Right renal cortex interstitium (tissue), 3 donors: ENCODE measurements at places on chromosomes 12 and 14. TPM values are rescaled to one million over a fixed set of nuclear protein-coding genes. Genes with fewer than 3 reads are reported as not detected.

ETFBKMT gene
- 4.5 TPM for polyA plus RNA-seq

KRT73 gene
- polyA plus RNA-seq = not detected

HCAR1 gene
- polyA plus RNA-seq = 3.2 TPM

NXPH4 gene
- polyA plus RNA-seq = 3.7 TPM

BEGAIN gene
- 2.3 TPM for polyA plus RNA-seq

DNA sequence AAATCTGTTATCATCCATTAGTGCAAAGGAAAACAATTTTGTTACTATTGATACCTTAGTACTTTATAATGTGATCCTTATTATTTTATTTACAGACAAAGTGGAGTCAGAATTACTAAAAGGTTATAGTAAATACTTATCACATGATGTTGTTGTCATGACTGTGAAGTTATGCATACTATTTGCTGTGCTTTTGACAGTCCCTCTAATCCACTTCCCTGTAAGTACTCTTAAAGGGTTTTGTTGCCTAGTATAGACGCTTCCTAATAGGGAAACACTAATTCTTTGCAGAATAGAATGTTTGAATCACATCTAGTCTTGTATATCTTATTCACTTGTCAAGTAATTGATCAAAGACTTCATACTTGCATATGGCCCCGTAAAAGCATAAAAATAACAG is 69.4 kb downstream of the SLC38A6 start:
- DNase-seq = no peak

DNA sequence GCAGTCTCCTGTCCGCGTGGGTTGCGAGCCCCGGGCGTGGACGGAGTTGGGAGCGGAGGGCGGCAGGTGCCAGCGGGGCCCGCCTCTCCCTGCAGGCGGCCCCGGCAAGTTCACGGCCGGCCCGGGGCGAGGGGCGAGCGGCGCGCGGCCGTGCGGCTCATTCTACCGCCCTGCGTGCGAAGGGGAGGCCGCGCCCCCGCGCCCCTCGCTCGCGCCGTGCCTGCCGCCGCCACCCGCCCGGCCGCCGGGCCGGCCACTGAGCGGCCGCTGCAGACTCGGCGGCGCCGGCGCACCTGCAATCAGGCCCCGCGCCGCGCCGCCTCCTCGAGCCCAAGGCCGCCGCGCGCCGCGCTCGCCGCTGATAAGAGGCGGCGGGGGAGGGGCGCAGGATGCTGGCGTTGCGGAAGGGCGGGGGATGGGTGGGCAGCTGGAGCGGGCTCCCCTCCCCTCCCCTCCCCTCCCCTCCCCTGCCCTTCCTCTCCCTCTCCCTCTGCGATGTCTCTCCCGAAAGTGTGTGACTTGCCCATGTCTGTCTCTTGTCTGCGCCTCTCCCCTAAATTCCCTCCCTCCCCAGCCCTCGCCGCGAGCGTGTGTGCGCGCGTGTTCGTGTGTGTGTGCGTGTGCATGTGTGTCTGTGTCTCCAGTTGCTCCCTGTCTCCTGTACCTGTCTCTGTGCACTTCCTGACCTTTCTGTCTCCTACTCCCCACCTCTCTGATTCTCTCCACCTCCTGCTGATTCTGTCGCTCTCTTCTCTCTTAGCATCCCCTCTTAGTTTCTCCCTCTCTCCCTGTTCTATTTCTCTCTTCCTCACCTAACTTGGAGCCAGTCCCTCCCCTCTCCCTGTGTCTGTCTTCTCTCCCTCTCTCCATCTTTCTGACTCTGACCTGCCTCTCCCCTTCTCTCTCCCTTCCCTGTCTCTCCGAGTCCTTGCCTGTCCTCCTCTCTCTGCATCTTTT is 768.1 kb upstream of the TBX3 start:
- DNase-seq = no peak

- DNase-seq = no peak
Observed at GRCh38 chr14:77406086-77406485, 17.2 kb downstream of the NOXRED1 start.

DNA sequence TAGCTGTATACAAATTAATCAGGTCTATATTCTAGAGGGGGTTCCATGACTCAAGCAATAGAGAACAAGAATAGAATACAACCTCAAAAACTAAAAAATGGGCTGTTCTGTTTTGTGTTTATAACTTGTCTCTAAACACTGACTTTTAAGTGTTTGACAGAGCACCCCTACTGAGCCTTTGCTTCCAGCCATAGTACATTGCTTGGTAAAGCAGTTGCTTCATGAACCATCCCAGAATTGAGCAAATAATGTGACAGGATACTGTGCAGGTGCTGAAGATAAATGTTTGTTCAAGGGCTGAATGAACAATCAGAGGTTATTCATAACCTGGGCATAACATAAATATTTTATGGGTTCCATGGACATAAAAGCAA is 11.5 kb downstream of the SPTSSA start:
- no peak for DNase-seq

DNA sequence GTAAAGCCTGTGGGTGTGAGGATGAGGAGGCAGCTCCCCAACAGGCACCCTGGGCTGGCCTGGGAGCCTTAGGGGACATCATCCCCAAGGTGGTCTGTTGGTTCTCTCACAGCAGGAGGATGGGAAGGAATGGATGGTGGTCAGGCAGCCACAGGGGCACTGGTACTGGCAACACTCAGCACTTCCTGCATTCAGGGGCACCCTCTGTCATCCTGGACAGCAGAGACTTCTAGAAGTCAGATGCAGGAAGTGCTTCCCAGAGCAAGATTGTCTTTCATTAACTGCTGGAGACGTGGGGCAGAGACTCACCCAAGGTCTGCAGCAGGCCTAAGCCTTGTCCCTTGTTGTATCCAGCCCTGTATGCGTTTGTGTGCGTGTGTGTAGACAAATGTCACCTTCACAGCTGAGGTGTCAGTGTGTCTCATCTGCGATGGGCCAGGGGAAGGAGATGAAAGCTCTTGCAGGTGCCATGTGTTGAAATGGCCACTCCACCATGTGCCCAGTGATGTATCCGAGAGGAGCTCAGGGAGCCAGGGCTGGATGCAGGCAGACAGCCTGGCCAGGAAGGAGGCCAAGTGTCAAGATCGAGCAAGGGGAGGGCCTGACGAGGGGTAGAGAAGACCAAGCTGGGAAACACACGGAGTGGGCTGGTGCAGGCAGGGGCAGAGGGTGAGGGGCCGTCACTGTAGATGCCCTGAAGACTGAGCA is 85.1 kb downstream of the PITPNM2 start:
- DNase-seq = no peak

DNA sequence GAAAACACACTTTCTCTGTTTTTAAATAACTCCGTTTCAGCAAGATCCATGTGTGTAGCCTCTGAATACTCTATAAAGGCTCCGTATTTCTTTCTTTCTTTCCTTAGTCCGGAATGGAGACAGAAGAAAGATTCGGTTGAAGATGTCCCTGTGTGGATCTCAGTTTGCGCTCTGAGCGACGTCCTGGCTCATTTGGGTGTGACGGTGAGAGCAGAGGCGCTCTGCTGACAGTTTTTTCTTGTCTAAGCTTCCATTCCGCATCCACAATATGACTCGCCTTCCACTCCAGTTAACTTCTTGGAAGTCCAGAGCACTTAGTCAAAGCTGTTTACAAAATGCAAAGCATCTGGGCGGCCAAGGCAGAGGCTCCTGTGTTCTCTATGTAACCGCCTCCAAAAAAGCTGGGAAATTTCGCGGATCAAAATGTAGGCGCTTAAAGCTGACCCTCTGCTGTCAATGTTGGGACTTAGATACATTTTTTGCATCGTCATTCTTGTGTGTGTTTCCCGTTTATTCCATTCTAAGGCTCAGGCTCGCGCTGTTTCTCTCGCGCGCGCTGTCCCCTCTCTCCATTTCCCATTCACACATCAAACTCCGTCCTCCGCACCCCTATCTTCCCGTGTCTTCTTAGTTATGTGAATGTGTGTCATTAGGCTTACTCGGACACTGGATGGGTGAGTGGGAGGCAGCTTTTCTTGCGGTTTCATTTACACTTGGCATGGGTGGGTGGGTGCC is 880 bp upstream of the FLRT2 start:
- DNase-seq = no peak

DNA sequence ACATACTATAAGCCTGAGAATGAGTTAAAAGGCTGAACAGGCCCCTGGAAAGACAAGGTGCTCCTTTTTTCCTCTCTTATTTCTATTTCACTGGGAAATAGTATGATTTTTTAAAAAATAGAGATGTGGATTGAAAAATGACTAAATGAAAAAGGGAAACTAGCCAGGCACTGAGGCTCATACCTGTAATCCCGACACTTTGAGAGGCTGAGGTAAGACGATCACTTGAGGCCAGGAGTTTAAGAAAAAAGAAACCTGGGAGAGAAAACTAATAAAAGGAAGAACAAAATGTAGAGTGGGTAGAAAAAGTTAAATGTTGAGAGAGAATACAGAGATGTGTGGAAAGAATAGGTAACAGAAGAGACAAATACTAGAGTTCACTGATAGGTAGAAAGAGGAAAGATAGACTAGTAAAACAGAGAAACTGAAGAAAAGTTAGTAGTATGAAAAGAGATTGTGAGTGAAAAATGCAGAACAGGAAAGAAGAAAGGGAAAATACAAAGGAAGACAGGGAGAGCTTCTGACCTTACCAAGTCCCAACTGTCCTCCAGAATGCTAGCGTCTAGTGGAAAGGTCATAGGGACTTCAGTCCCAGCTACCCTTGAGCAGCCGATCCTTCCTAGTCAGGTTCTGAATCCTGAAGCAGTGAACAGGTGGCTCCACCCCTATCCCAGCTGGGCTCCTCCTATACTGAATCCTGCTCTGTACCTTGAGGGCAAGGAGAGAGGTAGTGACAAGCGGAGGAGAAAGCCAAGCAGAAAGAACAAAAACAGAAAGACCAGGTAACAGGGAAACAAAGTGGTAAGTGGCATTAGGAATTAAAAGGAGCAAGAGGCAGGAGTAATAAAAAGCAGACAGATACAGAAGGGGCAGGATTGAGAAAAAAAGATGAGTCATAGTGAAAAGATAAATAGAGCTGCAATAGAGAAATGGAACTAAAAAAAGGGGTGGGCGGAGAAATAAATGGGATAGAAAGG is 7.3 kb downstream of the TMEM116 start:
- DNase-seq = no peak

DNA sequence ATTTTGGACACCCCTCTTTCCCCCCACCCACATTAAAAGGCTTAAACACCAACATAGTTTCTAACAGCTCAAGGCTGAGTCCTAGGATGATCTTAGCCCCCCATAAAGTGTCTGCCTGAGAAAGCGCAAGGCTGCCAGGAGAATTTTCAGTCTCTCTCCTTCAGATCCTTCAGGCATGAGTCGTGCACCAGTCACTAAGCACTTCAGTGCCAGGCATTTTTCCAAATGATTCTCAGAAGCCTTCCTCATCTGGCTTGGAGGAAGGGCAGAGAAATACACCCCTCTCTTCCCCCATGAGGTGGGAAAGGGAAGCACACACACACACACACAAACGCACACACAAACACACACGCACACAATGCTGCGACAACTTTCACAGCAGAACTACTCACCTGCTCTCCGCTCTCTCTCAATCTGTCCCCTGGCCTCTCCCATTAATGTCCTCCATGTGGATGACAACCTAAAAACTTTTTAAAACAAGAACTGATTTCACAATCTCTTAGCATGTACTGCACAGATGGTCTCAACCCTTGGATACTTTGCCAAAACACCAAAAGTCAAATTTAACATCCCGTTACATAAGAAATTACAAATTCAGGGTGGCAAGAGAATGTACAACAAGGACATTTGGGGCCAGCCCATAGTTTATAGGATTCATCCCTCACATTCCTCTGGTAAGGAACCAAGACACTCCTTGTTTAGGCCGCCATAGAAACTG is 49.8 kb downstream of the CKAP4 start:
- no peak for DNase-seq
